Stimulated activated naive CD8-positive, alpha-beta T cell treated with anti-CD3 and anti-CD28 coated beads, Interleukin-15, Interleukin-2, amounts not matched to agents 100 U/mL and 50 U/mL, for 24 hours (primary cell): ENCODE measurements at places on chromosomes 3 and 15.

- no peak for DNase-seq
Measured at GRCh38 chr3:46676601-46677410, 16.7 kb downstream of the ALS2CL start.

DNA sequence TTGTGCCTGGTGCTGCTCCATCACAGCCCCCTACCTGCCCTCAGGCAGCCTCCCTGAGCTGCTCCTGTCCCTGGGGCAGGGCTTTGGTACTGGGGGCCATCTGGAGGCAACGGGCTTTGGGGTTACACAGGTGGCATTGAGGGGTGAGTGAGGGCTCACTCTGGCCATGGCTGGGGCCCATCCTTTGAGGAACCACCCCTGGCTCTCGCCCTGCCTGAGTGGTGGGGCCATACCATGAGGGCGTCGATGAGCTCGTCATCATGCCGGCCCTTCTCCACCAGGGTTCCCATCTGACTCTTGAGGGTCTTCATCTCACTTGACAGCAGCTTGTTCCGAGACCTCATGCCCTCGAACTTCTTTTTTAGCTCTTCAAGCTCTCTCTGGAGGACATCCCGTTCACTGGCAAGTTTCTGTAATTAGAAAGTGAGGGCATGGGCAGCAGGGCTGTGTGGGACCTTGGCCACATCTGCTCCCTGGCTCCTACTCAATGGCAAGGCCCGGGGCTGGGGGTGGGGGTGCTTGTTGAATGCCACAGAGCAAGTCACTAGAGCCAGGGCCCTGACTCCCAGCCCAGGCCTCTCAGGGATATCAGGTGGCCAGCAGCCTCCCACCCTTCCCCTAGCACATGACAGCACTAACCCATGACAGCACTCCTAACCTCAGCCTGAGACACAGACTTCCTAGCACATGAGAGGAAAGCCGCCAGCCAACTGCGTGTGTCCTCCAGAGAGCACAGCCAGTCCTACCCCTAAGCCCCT is 33.5 kb downstream of the CCDC13 start:
- DNase-seq = no peak

- DNase-seq = no peak
Measured at GRCh38 chr3:34934660-34935059, 704.7 kb upstream of the ARPP21 start.

GRCh38 chr3:183122257-183122932 is 23.1 kb upstream of the MCCC1 start:
- no peak for DNase-seq

GRCh38 chr3:161925749-161926360 is 429.2 kb downstream of the OTOL1 start:
- DNase-seq = no peak

- no peak for DNase-seq
Measured at GRCh38 chr3:43023066-43023465, 44.0 kb downstream of the GASK1A start.

DNA sequence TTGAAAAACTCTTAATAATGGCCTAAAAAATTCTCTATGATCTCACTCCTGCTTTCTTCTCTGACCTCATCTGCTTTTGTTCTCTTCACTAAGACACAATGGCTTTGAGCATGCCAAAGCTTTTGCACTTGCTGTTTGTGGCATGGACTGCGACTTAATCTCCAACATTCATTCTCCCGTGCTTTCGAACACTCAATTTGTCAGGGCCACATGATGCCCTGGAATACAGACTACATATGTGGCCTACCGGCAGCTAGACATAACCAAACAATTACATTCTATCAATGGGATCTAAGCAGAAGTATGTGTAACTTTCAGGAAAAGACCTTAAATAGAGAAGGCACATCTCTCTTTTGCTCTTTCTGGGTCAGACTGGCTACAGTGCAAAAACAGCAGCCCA is 506.5 kb downstream of the MAGI1 start:
- DNase-seq = no peak

DNA sequence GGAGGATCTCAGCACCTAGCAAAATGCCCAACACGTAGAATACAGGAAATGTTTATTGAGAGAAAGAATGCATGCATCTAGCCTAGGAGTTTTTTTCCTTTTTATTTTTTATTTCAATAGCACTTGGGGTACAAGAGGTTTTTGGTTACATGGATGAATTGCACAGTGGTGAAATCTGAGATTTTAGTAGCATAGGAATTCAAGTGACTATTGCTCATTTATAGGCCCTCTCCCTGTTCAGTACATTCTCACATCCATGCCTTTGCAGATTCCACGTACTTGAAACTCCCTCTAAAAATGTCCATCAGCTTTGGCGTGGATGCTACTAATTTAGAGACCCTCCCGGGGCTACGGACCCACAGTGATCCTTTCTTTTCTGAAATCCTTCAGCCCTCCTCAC is 61.7 kb upstream of the PIAS1 start:
- no peak for DNase-seq

GRCh38 chr3:48595075-48595525 is at the start of gene COL7A1:
TSS of gene COL7A1 (minus strand) at chr3:48595329. CDS start at chr3:48595159, 170 bp downstream.
- no peak for DNase-seq

DNA sequence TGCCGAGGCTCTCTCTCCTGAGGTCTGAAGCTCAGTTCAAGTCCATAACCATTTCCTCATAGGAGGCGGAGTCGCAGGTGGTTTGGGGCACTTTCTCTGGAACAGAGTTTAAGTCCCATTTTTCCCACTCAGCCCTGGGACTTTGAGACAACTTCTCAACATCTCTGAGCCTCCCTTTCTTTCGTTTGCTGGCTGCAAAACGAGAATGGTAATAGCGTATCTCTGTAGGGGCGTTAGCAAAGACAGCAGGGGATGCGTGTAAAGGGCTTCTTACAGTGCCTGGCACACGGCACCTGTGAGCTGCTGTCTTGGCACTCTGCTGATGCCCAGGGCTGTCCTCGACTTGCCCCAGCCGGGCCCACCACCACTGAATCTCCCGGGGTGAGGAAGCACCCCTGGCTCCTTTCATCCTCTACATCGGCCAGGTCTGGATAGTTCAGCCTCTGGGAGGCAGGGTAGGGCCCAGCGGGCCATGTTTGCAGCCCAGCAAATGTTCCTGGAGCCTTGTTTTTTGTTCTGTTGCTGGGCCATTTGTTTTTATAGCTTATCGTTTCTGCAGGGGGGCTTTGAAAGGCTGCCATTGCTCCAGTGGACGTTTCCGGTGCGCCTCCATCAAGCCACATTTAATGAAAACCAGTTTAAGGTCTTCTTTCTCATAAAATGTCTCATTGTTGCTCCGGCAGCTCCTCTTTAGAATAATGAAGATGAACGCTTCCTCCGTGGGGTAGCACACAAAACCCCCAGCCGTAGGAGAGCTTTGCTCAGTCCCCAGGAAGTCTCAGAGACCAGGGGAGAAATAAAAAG is 60.0 kb upstream of the WNT5A start:
- no peak for DNase-seq

DNA sequence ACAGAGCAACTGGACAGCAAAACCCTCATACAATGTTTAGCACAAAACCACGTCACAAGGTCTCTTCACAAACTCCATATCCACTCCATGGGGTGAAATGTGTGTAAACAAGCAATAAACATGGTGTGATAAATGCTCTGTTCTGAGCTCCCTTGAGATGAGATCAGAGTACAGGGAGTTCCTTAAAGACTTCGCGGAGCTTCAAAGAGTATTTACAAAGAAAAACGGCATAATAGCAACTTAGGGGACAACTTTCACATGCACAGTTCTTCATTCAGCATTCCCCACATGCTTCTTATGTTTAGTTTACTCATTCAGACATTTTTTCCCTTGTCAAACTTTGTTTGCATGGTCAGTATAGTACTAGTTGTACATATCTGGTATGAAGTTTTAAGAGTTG is 52.5 kb upstream of the SUCLG2 start:
- no peak for DNase-seq

- no peak for DNase-seq
Measured at GRCh38 chr15:51030649-51031316, 63.9 kb downstream of the TNFAIP8L3 start.

DNA sequence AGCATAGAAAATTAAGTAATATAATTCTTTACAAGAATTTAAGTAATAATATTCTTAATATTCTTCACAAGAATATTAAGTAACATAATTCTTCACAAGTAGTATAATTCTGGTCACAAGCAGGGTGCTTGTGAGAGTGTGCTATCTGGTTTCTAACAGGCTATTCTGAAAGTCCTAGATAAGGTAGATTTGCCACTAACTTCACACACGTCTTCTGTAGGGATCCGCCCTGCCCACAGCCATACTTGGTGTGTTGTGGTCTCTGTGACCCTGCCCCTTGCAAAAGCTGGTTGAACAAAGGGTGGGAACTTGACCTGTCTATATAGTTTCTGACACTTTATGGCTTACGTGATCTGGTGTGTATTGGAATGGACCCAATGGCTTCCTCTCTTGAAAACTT is 253.4 kb upstream of the MDFIC2 start:
- DNase-seq = no peak

DNA sequence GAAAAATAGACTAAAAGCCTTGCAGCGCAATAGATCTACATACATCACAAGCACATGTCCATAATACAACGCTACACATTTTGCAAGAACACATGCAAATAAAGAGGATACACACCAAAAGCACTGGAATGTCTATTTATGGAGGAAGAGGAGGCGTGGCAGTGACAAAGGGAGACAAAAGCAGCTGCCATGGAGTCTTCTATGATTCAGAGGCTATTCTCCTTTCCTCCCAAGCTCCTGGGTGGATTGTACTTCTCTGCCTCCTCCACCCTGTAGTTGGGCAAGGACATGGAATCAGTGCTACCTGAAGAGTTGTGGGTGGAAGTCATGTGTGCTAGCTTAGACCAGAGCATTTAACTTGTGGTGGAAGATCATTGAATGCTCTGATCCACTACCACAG is 57.9 kb upstream of the ABHD2 start:
- DNase-seq = no peak

DNA sequence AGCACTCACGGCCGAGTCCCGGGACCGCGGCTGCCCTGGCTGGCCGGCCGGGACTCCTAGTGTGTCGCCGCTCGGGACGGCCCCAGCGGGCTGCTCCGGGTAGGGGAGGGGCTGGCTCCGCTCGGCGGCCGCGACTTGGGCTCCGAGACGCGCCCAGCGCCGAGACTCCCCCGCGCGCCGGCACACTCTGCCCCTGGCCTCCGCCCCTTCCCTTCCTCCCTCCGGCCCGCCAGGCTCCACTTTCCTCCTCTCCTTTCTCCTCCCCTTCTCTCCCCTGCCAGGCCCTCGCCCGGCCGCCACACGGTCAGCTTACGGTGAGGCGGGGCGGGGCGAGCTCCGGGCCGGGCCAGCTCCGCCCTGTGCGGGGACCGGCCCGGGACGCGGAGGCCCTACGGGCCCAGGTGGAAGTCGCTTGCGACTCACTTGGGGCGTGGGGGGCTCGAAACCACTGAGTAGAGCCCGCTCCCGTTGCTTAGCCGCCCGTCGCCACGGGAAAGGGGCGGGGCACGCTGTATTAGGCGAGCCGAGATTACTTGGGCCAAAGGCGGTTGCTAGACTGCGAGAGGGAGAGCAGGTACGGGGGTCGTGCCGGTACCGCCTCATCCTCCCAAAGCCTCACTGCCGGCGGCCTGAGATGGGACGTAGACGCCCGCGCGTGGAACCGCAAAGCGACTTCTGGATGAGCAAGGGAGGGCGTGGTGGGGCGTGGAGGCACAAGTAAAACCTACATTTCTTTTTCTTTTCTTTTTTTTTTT is at the start of gene ITGB5:
Gene ITGB5 (minus strand): TSS at position 189 of the 755 bp plus-strand sequence. CDS start 365 bp downstream, outside the sequence.
- DNase-seq = peak; percentile 57

GRCh38 chr3:8678751-8679150 is 34.2 kb upstream of the SSUH2 start:
- no peak for DNase-seq

DNA sequence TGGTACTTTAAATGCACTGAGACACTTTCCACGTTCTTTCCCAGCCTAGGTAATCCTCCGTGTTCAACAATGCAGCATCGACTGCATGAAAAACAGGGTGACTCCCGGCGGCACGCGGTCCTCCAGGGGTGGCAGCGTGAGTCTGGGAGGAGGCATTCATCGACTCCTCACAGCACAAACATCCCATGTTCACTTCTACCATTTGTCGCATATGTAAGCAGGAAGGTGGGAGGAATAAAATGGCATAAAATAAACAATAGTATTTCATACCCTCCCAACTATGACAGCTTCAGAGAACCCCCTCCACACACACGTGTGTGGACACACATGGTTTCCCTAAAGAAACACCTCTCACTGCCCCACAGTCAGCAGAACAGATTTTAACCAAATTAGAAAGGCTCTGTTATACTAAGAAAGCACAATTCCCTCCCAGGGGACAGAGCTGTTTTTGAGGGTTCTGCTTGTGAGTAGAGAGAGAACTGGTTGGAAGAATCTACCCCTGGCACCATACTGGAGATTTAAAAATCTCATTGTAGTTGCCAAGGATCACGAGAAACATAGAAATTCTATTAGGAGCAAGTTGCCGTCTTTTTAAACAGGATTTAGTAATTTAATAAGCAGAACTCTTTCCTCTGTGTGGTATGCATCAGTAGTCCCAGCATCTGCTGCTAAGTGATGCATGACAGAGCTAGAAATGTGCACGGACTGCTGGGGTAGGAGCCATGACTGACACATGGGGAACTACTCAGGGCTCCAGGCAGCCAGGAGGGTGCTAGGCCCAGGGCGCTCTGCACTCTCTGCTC is 6.0 kb downstream of the FAM43A start:
- DNase-seq = no peak

- no peak for DNase-seq
Measured at GRCh38 chr15:84582583-84583157, 18.1 kb upstream of the ZSCAN2 start.

- no peak for DNase-seq
Measured at GRCh38 chr3:136979204-136979603, 21.4 kb downstream of the IL20RB start.

DNA sequence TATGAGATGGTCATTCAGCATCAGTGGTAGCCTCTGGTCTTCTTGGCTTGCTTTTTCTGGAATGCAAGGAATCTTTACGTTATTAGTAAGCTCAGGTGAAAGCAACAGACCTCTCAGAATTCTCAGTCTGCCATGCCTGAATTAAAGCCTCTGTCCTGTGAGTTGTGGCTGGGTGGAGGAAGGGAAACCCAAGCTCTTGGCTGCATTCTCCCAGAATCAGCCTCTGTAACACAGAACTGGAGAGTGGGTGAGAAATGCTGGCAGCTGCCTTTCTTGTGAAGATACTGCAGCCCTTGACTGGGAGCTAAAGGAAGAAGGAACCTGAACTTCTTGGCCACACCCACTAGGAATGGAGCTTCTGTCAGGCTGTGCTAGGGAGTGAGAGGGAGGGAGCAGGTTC is 505.8 kb downstream of the EPHA3 start:
- DNase-seq = no peak

GRCh38 chr3:15325228-15325627 is 7.2 kb downstream of the SH3BP5 start:
- DNase-seq = no peak

GRCh38 chr15:70509731-70510143 is 253.6 kb downstream of the UACA start:
- no peak for DNase-seq

GRCh38 chr15:42063122-42063848 is 31.1 kb downstream of the PLA2G4D start:
- no peak for DNase-seq

DNA sequence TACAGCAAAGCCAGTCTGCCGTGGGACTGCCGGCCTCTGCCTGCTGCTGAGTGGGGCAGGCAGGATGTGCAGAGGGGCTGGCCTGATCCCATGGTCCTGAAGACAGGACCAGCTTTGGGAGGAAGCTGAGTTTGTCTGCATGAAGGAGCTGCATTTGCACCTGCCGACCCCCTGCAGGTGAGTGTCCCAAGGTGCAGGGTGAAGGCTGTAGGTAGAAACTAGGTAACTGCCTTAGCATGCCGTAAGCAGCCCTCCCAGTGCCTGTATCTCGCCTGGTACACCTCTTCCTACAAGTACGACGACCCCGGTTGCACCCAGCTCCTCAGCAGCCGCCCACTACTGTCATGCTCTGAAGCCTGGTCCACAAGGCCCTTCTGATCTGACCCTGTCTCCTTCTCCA is 34.9 kb downstream of the AMOTL2 start:
- no peak for DNase-seq
